CD8-positive, alpha-beta memory T cell (primary cell): ENCODE measurements at places on chromosomes 6 and 20. TPM values are rescaled to one million over a fixed set of nuclear protein-coding genes. Genes with fewer than 3 reads are reported as not detected.

HRH3 gene
- not detected for polyA plus RNA-seq

NOTCH4 gene
- 0.71 TPM for polyA plus RNA-seq

CCDC170 gene
- not detected for polyA plus RNA-seq

SNRPB gene
- 291 TPM for polyA plus RNA-seq

CD109 gene
- not detected for polyA plus RNA-seq

DAAM2 gene
- not detected for polyA plus RNA-seq

TMC2 gene
- polyA plus RNA-seq = not detected

MYBL2 gene
- 0.20 TPM for polyA plus RNA-seq

ANGPT4 gene
- not detected for polyA plus RNA-seq

SYCP2 gene
- polyA plus RNA-seq = 2.3 TPM

RBPJL gene
- not detected for polyA plus RNA-seq

SKIC2 gene
- polyA plus RNA-seq = 21.1 TPM

SRSF6 gene
- polyA plus RNA-seq = 40.3 TPM

ZC3H12D gene
- polyA plus RNA-seq = 2.5 TPM

TREML2 gene
- 1.4 TPM for polyA plus RNA-seq

WFDC9 gene
- not detected for polyA plus RNA-seq

CD83 gene
- 3.2 TPM for polyA plus RNA-seq

TSBP1 gene
- not detected for polyA plus RNA-seq

C6orf52 gene
- polyA plus RNA-seq = not detected

CALHM5 gene
- polyA plus RNA-seq = not detected

USP49 gene
- 0.59 TPM for polyA plus RNA-seq

PRICKLE4 gene
- not detected for polyA plus RNA-seq
